ELR (cell line): ENCODE measurements at places on chromosomes 7 and 10.

GRCh38 chr10:42827201-42827600 lies 44.6 kb downstream of the BMS1 start:
- no peak for DNase-seq

DNA sequence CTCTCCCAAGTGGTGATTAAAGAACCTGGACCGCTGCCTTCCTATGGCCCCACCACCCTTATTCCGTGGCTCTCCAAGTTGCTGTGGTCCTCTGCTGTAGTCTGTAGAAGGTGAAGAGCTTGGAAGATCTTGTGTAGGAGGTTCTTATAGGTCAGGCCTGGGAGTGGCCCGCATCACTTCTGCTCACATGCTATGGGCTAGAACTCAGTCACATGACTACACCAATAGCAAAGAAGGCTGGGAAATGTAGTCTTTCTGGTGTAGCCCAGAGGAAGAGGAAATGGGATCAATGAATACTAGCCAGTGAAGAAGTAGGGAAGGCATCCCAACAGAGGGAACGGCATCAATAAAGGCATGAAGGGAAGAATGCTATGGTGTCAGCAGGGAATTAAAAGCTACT lies 41.3 kb upstream of the AOAH start:
- peak; percentile 4 for DNase-seq

- no peak for DNase-seq
Observed at GRCh38 chr10:97736403-97736901, 476 bp upstream of the ZFYVE27 start.

DNA sequence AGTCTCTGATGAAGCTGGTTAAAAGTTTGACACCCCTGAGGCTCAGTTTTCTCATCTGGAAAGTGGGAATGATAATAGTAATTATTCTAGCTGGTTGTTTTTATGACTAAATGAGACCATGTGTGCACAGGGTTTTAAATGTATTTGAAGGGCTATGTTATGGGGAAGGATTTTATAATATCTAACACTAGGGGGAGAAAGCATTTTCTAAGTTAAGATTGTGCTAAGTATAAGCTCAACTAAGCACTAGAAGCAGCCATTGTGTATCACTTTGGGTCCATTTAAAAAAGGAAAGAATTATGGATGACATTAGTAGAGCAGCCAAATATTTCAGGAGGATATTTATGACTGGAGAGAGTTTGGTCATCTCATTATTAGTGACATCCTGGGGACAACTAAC lies 49.5 kb upstream of the CREB5 start:
- DNase-seq, result peak; percentile 42

- DNase-seq, result no peak
Observed at GRCh38 chr10:80415734-80416478, 7.6 kb downstream of the PRXL2A start.

DNA sequence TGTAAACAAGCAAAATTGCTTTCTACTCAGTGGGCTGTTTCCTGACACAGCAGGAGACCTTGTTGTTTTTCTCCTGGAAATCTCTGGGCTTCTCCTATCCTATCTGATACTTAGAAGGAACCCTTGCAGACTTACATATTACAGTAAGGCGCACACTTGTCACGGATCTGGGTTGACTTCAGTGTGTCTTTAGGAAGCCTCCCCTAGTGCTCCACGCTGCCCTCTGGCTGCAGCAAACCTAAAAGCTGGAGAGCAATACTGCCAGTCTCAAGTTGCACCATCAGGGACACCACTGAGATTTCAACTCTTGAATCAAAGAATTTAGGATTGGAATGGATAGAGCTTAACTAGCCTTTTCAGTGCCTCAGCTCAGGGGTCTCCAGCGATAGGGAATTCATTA lies 495.3 kb downstream of the LRMDA start:
- DNase-seq, result no peak

- DNase-seq, result peak; percentile 13
Observed at GRCh38 chr10:51892965-51893658, 193.7 kb upstream of the CSTF2T start.
